ENCODE measurements at places on chromosomes 7 and 10.

DNA sequence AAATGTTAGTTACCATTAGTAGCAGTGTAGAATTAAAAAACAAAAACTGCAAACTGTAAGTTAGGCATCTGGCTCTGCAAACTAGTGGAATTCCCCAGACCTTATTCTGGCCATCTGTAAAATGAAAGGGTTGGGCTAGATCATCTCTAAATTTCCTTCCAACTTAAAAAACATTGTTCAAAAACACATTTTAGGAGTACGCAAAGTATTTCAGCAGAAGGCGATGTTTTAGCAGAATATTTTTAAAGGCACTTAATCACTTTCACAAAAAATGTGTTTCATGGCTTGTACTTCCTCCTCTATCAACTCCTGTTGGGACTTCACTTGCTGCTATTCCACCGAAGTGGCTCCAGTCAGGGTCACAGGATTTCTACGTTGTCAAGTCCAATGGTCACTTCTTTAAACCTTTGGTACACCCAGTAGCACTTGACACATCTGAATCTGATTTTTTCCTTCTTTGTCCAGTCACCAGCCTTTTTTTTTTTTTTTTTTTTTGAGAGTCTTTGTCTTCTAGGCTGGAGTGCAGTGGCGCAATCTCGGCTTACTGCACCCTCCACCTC is 169.0 kb downstream of the AHR start:
- no peak for DNase-seq

GRCh38 chr10:3791974-3792633 is 7.1 kb upstream of the KLF6 start:
- DNase-seq: no peak

DNA sequence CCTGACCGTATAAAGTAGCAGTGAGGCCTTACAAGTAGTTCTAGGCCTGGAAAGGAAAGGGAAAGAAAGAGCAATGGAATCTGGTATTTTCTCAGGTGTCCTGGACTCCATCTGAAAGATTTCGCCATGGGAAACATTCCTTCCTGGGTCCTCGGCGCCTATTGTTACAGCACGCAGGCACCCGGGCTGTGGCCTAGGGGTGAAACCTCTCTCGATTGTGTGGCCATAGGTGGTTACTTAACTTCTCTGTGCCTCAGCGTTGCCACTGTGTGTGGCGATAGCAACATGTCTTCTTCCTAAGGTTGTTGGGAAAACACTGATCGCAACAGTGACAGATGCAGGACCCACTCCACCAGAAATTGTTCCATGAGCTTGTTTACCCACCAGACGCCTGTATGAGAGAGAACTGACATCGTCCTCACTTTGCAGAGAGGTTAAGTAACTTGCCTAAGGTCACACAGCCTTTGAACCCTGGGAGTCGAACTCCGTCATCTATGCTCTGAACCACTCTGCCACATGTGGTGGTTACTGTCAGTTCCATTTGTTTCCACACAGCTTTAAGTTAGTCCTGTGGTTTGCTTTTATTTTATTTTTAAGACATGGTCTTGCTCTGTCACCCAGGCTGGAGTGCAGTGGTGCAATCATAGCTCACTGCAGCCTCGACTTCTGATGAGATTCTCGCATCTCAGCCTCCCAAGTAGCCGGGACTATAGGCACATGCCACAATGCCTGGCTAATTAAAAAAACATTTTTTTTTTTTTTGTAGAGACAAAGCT is 73.4 kb downstream of the LHPP start:
- no peak for DNase-seq

DNA sequence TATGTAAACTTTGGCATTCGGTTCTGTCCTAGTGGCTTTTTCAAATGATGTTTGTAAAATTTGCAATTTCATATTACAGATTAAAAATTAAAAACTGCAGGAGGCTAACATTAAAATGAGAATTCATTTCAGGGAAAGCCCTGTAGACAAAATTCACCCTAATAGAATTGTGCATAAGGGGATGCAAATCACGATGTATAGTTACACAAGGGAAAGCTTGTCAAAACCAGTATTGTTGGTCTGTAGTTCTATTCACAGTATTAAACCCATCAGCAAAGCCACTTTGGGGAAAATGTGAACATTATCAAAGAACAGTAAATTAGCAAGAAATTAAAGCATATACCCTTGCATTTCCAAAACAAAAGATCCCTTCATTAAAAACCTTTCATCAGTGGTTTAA is 39.9 kb upstream of the MKI67 start:
- DNase-seq: no peak

- no peak for DNase-seq
Observed at GRCh38 chr10:89329151-89329550, 1.4 kb downstream of the IFIT3 start.

DNA sequence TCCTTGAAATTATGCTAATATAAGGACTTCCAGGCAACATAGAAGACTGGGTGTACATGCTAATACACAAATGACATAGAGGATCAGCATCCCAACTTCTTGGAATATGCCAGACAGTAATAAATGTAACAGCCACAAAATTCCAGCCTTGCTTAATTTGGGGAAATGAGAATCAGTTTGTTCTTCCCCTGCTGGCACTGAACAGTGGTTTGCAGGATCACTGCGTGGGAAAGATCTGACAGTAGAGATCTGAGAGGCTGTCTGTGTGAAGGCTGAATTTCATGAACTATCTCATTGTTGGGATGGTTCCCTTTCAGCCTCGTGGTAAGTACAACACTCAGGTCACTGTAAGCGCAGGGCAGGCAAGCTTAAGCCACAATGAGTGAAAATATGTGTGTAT is 1078.0 kb downstream of the LRMDA start:
- no peak for DNase-seq

- no peak for DNase-seq
Observed at GRCh38 chr10:87723500-87723899, 63.8 kb downstream of the PAPSS2 start.

- no peak for DNase-seq
Observed at GRCh38 chr7:134891262-134891695, 95.0 kb upstream of the AGBL3 start.

GRCh38 chr7:46781901-46782439 is 799.9 kb downstream of the TNS3 start:
- DNase-seq: no peak

DNA sequence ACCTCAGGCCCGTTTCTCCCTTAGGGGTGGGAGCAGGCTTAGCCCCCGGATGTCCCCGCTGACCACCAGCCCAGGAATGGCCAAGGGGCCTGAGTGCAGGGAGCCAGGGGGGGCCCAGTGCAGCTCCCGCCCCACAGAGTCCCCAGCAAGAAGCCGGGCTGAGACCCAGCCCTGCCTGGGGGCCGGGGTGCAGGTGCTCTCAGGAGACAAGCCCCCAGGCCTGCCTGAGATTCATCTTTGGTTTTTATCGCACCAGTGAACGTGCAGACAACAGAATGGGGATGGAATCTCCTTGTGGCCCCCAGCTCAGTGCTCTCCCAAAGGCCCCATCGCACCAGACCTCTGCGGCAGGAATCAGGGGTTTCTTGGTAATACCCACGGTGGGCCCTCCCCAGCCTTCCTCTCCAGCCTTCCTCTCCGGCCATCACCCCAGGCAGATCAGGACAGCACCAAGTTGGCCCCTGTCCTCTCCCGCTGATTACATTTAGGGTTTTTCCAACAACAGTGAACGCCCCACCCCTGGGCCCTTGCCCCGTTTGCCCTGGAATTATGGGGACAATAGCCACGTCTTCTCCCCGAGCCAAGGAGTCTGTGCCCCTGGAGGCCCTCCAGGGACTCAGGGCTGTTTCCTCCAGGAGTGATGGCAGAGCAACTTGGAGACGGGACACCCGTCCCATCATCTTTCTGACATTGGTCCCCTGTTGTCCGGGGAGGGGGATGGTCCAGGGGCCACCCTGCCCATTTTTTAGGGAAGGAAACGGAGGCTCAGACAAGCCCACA is 22.4 kb downstream of the ADAP1 start:
- DNase-seq: no peak

GRCh38 chr10:101238732-101239105 is 9.5 kb upstream of the LBX1 start:
- no peak for DNase-seq

GRCh38 chr7:32943252-32944030 is 13.8 kb upstream of the FKBP9 start:
- no peak for DNase-seq

DNA sequence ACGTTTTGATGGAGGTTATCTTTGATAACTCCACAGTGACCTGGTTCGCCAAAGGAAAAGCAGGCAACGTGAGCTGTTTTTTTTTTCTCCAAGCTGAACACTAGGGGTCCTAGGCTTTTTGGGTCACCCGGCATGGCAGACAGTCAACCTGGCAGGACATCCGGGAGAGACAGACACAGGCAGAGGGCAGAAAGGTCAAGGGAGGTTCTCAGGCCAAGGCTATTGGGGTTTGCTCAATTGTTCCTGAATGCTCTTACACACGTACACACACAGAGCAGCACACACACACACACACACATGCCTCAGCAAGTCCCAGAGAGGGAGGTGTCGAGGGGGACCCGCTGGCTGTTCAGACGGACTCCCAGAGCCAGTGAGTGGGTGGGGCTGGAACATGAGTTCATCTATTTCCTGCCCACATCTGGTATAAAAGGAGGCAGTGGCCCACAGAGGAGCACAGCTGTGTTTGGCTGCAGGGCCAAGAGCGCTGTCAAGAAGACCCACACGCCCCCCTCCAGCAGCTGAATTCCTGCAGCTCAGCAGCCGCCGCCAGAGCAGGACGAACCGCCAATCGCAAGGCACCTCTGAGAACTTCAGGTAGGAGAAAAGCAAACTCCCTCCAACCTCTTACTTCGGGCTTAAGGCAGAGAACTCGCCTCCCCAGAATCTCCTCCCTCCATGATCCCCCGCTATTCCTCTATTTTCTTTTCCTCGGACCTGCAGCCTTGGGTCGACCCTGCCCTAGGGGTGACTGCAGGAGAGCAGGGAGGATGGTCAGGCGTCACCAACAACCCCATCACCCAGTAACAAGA is at the start of gene SERPINE1:
Gene SERPINE1 (plus strand): TSS at position 454 of the 809 bp plus-strand sequence. CDS start 1,290 bp downstream, outside the sequence.
- DNase-seq: no peak

- peak; percentile 60 for DNase-seq
Observed at GRCh38 chr7:42883950-42884349, 27.9 kb downstream of the C7orf25 start.

- DNase-seq: no peak
Observed at GRCh38 chr10:24303522-24304310, 94.8 kb downstream of the KIAA1217 start.

DNA sequence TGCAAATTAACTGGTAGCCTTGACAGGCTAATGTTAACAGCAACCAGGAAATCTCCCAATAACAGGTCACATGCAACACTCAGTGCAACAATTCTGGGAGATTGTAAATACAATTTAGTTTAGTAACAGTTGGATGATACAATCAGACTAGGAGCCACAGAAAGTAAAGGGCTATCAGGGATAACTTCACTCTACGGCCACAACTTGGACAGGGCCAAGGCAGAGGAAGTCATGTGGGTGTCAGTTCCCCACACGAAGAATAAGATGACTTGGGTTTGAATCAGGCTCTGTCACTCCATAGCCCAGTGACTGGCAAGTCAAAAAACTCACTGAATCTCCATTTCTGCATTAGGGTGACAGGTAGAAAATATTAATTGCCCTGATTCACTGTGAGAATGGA is 217.3 kb upstream of the CCDC6 start:
- DNase-seq: no peak

- no peak for DNase-seq
Observed at GRCh38 chr10:5643346-5644067, 22.9 kb downstream of the ASB13 start.

GRCh38 chr7:4195660-4196059 is 486.4 kb upstream of the FOXK1 start:
- DNase-seq: no peak

- no peak for DNase-seq
Observed at GRCh38 chr7:157397731-157398691, 61.2 kb downstream of the DNAJB6 start.

- no peak for DNase-seq
Observed at GRCh38 chr7:117908031-117908795, 35.0 kb upstream of the CTTNBP2 start.

- DNase-seq: no peak
Observed at GRCh38 chr10:31635415-31636065, 293.1 kb downstream of the ARHGAP12 start.

GRCh38 chr7:141410353-141411000 is 140.7 kb upstream of the AGK start:
- DNase-seq: no peak

GRCh38 chr10:122875843-122876466 is 3.4 kb downstream of the FAM24B start:
- no peak for DNase-seq
